ENCODE measurements at places on chromosomes 16 and 17.

DNA sequence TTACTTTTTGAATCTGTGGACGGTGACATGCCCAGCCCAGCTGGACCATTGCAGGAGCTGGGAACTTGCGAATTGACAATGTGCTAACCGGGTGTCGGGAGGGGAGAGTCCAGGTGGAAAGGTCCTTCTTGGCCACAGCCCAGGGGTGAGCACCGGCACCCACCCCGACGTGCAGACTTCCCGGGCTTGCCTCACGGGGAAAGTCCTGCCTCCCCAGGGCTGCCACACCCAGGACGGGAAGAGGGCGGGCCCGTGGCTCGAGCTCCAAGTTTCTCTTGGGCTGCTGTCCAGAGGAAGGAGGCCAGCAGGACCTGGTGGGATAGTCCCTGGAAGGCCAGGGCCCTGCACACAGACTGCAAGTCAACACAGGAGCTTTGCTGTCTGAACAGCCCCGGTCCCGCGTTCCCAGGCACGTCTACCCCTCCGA, 17.7 kb downstream of the CARD14 start:
- no peak for DNase-seq

GRCh38 chr17:70804161-70804560, 634.8 kb downstream of the KCNJ2 start:
- DNase-seq, result no peak

- DNase-seq, result no peak
Measured at GRCh38 chr17:73194514-73195222, 1.8 kb downstream of the COG1 start.

DNA sequence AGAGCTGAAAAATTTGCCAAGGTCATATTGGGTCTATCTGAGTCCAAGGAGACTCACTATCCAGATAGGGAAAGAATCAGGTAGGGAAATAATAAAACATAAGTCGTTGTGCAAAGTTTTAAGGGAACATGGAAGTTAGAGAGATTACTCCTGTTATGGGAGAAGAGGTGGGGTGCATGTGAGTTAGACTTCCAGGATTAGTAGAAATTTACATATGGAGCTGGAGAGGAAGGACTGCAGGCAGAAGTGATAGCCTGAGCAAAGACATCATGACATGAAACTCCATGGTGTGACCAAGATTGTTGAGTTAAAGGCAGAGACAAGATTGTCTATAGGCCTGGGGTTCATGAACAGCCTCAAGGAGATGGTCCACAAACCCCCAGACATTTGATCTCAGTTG, 5.8 kb upstream of the KSR1 start:
- no peak for DNase-seq

DNA sequence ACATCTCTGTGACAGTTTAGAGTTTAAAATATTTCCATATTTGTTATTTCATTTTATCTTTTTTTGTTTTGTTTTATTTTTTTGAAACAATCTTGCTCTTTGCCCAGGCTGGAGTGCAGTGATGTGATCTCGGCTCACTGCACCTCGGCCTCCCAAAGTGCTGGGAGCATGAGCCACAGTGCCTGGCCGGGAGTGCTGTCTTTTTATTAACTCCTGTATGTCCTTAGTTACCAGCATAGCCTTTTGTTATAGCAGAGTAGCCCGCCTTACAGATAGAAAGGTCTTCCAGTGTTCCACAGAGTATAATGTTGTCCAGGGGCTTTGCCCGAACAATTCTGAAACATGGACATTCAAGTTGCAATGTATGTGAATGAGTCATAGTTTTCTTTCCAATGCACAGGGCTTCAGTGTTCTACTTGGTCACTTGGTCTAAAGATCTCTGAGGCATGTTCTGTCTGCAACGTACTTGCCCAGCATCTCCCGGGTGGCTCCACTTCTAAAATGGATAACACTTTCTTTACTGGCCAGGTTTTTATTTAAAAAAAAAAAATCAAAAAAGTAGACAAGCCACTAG, 125.6 kb downstream of the KCNJ18 start:
- no peak for DNase-seq

DNA sequence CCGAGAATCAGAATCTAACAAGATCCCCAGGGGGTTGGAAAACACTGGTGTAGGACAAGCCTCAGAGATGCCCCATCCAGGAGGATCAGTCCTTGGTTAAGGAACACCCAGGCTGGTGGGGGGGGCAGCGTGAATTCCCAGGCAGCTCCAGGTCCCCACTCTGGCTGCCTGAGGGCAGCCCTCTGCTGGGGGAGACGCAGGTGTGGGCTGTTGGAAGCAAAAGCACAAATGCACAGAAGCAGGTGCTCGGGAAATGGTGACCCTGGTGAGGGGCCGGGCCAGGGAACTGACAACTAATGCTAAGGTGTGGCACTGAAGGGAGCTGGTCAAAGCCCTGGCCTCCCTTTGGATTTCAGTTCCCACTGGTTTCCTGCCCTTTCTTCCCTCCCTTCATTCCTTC, 140.8 kb upstream of the CDH5 start:
- no peak for DNase-seq

DNA sequence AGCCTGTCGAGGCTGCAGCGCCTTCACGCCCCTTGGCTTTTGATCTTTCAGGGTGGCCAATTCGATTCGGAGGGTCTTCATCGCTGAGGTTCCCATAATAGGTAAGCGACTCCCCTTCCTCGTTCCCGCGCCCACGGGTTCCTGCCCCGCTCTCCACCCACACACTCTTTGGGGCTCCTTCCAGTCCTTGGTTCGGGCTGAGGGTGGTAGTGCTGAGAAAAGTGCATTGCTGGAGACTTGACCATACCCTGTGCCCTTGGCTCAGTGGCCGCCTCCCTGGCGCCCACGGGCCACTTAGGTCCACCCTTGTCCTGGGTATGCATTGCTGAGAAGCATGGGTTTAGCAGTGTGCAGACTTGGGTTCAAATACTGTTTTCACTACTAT, 491 bp downstream of the POLR2C start:
- DNase-seq, result no peak

GRCh38 chr16:85859818-85860125, 39.2 kb upstream of the IRF8 start:
- DNase-seq, result no peak

GRCh38 chr17:41420134-41420533, 4.3 kb downstream of the KRT37 start:
- no peak for DNase-seq

DNA sequence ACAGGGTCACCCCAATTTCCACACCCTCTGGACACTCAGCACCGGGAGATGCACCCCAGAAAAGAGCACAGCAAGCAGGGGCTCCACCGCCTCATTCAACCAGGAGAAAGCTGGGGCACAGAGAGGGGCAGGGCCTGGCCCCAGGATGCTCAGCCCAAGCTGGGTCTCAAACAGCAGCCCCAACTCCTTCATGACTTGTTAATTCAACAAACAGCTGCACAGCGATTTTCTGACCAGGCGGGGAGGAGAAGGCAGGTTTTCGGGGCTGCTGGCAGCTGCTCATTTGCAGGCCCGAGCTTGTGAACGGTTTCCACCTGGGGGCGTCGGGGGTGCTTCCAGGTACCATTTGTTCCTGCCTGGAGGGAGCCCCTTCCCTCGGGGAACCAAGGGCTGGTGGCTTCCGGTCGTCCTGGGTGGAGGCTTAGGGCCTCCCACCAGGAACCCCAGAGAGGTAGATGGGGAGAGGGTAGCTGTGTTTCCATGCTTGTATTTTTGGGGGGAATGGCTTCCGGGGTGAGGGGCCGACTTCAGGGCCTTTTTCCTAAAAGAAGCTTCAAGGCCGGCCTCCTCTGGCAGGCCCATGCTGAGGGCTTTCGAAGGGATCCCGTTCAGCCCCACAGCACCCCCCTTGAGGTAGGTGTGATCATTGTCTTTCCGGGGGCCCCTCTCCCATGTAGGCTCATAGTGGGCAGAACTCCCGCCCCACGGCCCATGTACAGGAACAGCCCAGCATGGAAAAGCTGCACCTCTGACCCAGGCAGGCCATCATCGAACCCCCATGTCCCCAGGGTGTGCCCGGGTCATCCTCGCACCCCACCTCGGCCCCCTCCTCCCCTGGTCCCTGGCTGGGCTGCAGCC, 191.6 kb upstream of the GSE1 start:
- DNase-seq, result no peak

GRCh38 chr17:76439314-76439928, 13.5 kb downstream of the UBE2O start:
- DNase-seq, result no peak

DNA sequence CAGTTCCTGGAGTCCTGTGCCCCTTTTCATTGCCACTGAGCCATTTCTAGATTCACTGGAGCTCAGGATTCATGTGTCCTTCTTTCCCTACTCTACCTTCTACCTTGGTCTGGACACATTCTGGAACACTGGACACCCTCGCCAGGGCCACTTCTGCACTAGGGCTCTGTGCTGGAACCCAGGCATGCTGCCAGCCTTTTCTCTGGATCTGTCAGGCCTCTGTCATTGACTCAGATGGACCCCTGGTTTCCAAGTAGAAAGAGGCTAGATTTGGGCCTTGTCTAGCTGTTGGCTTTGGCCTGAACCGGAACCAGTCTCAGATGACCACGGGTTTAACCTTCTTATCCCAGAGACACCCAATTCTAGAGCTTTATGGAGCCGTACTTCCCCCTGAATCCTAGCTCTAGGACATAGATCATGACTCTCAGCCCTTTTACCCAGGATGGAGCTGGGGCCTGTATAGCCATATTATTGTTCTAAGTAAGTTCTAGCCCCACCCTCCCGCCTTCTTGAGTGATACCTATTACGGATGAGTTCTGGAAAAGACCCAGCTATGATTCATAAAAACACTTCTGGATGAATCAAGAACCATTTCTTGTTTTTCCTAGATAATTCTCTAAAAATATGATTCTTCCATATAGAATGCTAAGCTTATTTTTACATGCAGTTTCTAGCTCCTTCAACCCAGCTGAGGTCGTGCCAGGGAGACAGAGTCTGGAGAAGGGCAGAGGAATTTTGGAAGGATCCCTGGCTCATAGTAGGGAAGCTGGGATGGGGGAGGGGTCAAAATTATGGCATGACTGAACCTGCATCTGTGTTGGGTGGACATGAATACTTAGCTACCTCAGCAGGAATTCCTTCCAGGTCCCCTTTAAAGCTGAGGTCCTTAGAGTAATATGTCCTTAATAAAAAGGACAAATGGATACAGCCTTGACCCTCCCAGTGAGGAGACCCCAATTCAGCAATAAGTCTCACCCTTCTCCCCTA, 1.1 kb upstream of the CHRNB1 start:
- no peak for DNase-seq

DNA sequence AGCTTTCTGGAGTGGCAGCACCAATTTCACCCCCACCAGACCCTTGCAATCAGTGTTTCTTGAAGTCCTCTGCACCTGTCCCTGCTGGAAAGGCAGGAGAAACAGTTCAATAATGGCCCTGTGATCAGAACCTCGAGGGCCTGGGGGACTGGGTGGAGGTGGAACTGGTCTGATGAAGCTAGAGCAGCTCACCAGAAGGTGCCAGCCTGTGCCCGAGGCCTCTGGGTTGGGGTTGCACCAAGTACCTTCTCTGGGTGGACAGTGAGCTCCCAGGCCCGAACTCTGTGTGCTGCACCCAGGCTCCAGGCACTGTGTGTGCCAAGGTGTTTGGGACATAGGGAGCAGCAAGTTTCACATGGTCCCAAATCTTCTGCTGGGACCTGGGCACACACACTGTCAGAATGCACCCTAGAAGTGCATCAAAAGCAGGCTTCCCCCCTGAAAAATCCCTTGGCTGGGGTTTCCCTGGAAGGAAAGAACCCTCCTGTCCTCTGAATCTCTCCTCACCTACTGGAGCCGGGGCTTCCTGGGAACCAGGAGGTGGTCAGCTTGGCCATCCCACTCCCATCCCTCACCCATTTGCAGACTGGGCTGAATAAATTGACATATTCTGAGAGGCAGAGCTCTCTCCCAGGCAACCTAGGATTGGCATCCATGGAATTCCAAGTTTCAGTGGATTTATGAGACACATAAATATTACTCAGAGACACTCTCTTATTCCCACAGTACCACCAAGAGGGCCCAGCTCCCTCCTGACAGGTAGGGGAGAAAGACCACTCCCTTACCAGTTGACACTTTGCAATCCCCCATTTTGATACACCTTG, 17.4 kb downstream of the CD300LG start:
- DNase-seq, result no peak

DNA sequence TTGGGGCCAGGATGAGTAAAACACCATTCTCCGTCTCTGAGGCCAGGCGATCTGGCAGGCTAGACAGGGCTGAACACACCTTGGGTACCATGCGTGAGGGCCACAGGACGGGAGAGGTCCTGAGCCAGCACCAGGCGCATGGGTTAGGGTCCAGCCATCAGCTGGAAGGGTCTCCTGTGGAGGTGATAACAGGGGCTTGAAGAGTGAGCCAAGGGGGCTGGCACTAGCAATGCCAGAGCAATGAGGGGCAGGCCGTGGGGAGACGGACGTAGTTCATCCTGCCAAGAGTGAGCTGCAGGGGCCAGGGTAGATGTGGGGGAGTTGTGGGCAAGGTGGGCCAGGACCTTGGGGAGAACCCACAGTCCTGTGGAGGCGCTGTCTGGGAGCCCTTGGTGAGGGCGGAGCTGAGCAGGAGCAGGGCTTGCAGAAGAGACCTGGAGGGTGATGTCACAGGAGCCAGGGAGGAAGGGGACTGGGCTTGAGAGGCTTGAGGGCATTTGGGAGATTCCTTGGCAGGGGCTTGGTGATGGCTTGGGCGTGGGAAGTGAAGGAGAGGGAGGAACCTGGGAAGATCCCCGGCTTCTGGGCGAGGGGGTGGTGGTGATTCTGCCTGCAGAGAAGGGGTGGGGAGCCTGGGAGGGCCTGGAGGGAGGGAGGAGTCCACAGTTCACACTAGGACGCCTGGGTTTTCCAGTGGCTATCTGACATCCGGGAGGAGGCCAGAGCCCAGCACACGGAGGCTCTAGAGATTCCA, 6.3 kb upstream of the NPTX1 start:
- no peak for DNase-seq

- no peak for DNase-seq
Measured at GRCh38 chr16:29107299-29107698, 122.4 kb downstream of the LAT start.

DNA sequence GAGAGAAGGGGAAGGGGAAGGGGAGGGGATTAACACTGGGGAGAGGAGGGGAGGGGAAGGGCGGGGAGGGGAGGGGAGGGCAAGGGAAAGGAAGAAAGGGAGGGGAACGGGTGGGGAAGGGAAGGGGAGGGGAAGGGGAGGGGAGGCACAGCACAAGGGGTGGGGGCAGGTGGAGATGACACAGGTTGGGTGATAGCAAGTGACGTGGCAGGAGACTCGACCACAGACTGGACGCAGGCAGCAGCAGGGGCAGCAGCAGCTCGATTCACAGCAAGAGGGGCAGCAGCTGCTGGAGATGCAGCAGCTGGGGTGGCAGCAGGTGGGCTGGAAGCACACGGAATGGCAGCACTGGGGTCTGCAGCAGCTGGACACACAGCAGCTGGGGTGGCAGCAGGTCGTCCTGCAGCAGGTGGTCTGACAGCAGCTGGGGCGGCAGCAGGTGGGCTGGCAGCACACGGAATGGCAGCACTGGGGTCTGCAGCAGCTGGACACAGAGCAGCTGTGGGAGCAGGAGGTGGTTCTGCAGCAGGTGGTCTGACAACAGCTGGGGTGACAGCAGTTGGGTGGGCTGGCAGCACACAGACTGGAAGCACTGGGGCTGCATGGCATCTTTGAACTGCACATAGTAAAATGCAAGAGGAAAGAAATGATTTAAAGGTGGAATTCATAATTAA, at the start of gene KRTAP4-16:
TSS of gene KRTAP4-16 (minus strand) at position 624 of the 674 bp plus-strand sequence. CDS start at position 624, 0 bp downstream.
- no peak for DNase-seq

Measured in left renal cortex interstitium (tissue), 4 donors.